Inflammatory macrophage (primary cell): ENCODE measurements at places on chromosomes 12 and 14.

GRCh38 chr12:4441355-4442335 is 4.0 kb downstream of the FGF6 start:
- DNase-seq, result no peak

DNA sequence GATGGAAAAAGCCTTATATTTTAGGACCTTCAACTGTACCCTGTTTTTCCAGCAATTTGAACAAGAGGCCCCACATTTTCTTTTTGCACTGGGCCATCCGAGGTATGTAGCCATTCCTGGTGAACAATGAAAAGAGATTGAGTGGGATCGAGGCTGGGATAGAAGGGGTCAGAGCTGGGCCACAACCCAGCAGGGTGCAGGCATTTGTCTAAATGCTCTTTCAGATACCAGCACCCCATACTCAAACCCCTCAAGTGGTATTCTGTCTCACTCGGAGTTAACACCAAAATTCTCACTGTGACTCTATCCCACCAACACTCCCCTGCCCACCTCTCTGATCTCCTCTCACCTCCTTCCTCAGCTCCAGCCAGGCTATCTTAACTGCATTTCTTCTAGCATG is 26.8 kb downstream of the DUSP6 start:
- DNase-seq, result no peak

GRCh38 chr12:67410667-67411067 is 141.5 kb downstream of the CAND1 start:
- no peak for DNase-seq

- peak; percentile 26 for DNase-seq
These were observed 38.2 kb upstream of the FBLN5 start for GRCh38 chr14:91985521-91986255.

- no peak for DNase-seq
These were observed 550 bp downstream of the TEAD4 start for GRCh38 chr12:2959505-2960389.

- no peak for DNase-seq
These were observed 21.6 kb downstream of the MRPS35 start for GRCh38 chr12:27732281-27732680.

- no peak for DNase-seq
These were observed 295.2 kb downstream of the CACNA1C start for GRCh38 chr12:2347844-2348481.

DNA sequence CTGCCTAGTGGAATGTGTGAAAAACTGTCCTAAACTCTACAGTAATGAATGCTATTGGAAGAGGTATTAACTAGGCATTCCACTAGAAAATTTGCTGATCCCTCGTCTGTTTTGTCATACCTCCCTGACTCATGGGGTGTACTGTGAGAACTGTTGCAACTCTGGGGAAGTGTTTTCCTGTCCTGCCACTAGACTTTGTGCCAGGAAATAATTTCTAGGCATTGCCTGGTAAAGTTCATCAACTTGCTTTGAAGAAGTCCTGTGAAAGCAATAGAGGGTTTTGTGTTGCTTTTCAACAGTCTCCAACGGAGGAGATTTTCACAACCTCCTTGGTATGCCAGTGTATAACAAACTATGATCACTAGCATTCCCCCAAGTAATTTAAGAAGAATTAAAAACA is 139.9 kb downstream of the AKAP6 start:
- DNase-seq, result peak; percentile 85
